ENCODE measurements at places on chromosomes 12 and 14.

DNA sequence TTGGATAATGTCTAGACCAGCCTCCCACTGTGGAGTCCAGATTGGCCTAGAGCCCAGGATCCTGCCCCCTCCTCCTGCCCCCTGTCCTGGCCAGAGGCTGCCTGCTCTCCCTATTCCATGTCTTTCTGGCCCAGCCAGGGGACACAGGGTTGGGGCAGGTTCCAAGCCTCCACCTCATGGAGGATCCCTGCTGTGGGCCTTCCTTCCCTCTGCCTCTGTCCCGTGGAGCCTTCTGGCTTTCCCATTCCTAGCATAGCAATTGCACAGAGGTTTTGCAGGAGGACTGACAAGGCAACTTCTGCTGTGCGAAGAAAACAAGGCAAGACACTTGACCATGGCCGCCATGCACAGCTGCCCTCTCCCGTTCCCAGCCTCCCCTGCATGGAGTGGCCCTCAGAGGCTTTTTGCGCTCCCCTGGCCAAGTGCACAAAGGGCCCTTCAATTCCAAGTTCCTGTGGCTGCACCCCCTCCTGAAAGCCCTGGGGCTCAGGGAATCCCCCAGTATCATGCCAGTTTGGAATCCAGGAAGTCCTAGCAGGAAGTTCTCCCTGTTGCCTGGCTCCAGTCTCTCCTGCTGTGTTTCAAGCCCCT is 42.1 kb downstream of the KRT80 start:
- no peak for DNase-seq

DNA sequence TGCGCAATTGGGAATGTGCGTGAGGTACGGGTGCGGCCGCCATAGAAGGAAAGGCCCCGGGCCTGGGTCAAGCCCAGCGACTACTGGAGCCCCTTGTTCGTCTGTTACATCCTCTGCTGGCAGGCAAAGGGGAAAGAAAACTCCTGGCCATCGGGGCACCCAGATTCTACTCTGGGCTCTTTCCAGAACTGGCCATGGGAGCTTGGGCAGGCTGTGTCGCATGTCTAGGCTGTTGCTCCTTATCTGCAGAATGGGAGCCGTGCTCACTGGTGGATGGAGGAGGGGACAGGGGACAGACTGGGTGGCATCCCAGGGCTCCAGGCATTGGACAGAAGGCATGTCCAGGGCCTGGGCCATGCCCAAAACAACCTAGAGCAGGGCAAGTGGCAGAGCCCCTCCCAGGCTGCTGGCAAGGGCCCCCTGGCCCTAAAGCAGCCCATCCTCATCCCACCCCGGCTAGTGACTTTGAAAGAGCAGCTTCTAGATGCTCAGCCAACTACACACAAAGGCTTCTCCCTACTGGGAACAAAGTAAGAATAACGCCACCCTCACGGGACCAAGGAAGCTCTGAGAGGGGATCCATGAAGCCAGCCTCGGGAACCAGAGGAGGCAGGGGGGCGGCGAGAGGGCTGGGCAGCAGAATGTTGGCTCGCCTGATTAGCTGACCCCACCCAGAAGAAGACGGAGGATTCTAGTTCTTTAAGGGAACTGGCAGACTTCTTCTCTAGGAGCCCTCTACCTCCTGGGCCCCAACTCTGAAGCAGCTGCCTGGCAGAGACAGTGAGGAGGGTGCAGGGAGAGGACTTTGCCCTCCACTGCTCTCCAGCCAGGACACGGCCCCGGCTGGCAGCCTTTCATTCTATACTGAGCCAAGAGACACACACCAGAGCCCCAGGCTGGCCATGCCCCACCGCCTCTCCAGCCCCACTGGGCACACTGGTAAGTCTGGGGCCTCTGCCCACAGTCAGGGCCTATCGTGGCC is 96.8 kb downstream of the SINHCAF start:
- no peak for DNase-seq

- DNase-seq: peak; percentile 65
These were observed 853 bp downstream of the USP5 start for GRCh38 chr12:6852651-6853354.

GRCh38 chr14:89667983-89668382 is 250.9 kb upstream of the FOXN3 start:
- DNase-seq: no peak

DNA sequence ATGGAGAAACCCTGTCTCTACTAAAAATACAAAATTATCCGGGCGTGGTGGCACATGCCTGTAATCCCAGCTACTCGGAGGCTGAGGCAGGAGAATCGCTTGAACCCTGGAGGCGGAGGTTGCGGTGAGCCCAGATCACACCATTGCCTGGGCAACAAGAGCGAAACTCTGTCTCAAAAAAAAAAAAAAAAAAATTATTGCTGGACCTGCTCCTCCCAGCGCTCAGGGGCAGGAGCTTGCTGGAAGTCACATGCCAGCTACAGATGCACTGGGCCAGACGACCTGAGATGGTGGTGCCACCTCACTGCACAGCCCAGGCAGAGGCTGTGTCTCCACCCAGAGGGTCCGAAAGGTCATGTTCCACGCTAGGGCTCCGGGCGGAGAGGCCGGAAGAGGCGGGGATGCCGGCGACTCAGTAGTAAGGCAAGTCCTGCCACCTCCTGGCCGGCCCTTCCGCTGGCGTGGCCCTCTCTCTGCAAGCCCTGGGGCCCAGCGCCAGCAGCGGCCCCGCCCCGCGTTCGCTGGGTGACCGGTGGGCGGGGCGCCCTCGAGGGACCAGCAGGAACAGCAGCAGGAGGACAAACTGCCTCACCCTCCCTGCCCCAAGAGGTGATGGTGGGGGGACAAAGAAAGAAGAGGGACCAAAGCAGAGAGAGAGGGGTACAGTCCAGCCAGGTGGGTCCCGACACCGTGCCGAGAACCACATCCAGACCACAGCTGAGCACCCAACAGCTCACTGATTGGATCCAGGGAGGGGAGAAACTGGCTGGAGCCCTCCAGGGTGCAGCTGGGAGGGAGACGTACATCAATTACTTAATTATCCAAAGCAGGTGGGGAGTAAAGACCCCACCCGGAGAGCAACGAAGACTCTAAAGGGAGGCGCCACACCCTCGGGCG is 3.6 kb upstream of the RHOF start:
- DNase-seq: no peak

GRCh38 chr14:43479596-43480195 is 1027.4 kb downstream of the FSCB start:
- DNase-seq: no peak

DNA sequence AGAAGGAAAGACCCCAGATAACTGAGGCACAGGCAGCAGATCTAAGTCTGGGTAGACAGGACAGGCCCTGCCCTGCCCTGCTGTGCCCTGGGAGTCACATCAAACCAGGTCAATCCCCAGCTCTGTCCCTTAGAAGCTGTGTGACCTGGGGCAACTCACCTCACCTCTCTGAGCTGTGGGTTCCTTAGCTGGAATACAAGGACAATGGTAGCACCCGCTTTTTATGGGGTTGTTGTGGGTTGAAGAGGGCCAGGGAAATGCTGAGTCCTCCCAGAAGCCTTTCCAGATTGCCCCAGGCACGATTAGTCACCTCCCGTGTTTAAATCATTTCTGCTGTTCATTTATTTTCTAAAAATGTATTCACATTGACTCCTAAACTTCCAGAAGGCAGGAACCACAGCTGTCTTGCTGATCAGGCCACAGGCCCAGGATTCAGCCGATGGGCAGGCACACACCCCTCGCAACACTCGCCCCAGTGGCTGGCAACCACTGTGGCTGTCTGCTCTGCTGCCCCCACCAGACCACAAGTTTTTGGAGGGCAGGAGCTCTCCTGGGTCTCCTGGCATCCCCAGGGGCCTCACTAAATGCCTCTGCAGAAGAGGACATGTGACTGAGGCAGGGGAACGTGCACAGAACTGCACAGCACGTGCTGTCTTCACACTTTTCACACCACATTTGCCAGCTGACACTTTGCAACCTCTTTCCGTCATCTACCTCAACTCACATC is 3.0 kb downstream of the SELPLG start:
- DNase-seq: no peak

GRCh38 chr12:122318607-122319605 is 52.6 kb upstream of the VPS33A start:
- DNase-seq: no peak

- no peak for DNase-seq
These were observed 12.8 kb downstream of the EPYC start for GRCh38 chr12:90991952-90992465.

GRCh38 chr14:57274551-57274950 is 5.8 kb downstream of the AP5M1 start:
- no peak for DNase-seq

DNA sequence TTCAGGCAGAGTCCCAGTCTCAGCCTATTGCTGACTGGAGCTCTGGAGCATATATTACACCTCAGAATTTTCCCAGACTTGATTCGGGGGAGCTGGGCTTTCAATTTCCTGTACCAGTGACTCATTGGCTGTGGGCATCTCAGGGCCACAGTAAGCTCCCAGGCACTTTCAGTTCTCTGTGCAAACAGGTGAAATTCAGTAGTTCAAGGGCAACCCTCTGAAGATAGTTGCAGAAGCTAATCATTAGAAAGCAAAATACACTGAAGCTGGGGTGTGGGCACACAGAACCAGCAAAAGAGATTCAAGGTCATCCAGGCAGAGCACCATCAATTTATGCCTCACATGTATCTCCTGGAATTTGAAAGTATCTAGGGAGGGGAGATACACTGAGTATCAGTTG is 8.1 kb upstream of the NIN start:
- no peak for DNase-seq

GRCh38 chr14:97224016-97224415 is 426.8 kb downstream of the VRK1 start:
- DNase-seq: no peak

DNA sequence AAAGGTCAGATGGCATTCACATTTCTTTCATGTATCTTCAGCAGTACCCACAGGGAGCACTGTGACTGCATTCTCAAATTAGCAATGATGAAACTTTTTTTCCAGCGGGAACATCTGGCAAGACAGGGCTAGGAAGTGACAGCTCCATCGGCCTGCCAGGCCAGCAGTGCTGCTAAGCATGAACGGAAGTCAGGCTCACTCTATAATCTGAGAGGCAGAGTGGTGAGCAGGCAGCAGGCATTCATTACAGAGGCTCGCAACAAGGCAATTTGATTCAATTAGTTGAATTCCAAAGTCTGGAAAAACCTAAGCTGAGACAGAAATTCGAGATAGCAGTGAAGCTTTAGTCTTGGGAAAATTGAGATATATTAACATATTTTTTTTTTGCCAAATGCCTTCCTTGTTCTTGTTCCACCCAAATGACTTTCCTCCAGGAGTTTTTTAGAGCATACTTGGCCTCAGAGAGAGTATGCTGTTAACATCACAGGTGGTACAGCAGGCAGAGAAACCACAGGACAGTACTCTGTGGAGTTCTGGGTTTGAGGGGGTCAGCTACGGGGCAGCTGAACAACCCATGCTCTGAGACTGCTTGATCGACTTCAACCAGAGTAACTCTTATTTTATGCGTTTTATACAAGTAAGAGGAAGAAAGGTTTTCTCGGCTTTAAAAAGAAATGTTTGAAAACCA is 414.9 kb downstream of the APAF1 start:
- no peak for DNase-seq

GRCh38 chr14:95250140-95250769 is 69.5 kb downstream of the CLMN start:
- no peak for DNase-seq

- DNase-seq: no peak
These were observed 4.2 kb upstream of the IRF9 start for GRCh38 chr14:24156840-24157239.

GRCh38 chr14:85075694-85076476 is 454.1 kb upstream of the FLRT2 start:
- no peak for DNase-seq

DNA sequence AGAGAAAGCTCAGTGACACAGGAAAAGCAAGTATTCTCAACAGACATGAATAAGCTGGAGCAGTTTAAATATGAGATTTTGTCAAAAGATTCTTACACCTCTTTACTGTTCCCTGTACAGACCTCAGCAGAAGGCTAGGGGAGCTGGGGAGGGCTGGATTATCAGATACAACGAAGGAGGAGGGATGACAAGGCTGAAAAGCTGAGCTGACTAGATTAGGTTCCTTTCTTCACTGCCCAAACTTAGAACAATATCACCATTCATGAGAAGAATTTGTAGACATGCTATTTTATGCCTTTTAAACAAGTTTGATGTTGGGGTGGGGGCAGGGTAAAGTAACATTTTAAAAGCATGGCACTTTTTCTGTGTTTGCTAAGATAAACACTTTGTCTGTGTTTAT is 611.1 kb downstream of the AACS start:
- DNase-seq: no peak

All from stimulated activated CD8-positive, alpha-beta memory T cell treated with anti-CD3 and anti-CD28 coated beads, Interleukin-2, amount 100 ng/mL, for 48 hours (primary cell).